ENCODE measurements at places on chromosomes 12 and 14.
A peak's percentile ranks its signal among the peaks of the same experiment; 100 is the strongest.

DNA sequence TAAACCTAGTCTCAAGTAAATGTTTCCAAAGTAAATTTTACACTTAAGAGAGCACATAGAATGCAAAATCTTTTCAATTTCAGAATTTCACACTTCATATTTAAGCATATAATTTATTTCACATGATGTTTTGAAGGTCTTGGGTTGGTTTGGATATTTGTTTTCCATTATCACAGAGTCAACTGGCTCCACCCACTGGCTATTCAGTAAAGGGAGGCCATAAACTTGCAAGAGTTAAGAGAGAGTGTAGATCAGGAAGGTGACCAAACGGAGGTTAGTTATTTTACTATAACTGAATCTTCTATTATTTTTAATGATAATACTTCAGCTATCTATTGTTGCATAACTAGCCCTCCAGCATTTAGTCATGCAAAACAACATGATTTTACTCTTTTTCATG is 6.2 kb upstream of the CPNE8 start:
- no peak overlapping the region for H3K4me3 ChIP-seq
- no peak for DNase-seq
- no peaks in the 10 kb centered on the region for H3K36me3 ChIP-seq
- no peaks in the 10 kb centered on the region for H3K27me3 ChIP-seq

- DNase-seq = no peak
- peaks cover 13% of the 10 kb centered on the region for H3K4me1 ChIP-seq
- H3K27ac ChIP-seq = no peak overlapping the region
These were observed 641 bp downstream of the LRRC43 start for GRCh38 chr12:122183588-122183940.

DNA sequence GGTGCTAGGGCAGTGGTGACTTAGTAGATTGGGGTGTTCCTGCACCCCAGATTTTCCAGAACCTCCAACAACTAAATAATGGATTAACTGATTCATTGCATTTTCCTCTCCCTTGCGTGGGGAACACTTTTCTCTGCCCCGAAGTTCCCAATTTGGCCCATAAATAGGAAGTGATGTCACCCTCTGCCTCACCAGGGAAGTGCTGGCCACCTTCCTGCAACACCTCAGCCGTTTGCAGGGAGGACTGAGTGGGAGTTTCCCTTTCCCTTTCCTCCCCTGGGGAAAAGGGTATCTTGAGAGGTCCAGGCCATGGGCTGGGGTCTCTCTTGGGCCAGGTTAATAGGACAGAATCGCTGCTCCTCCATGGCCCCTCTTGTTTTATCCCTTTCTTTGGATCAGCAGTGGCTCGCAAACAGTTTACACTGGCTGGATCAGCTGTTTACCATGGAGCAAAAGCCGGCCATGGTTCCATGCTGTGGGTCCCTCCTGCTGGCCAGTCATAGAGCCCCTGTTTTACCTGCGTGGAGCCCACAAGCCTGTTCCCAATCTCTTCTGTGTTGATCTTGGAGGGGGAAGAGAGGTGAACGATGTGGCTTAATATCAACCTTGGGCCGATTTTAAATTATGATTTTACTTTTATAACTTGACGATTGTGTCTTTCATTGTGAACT is 91.6 kb upstream of the VRK1 start:
- H3K27ac ChIP-seq = no peak overlapping the region
- peaks cover 2% of the 10 kb centered on the region for H3K27me3 ChIP-seq
- no peak for DNase-seq
- no peak overlapping the region for H3K4me3 ChIP-seq

DNA sequence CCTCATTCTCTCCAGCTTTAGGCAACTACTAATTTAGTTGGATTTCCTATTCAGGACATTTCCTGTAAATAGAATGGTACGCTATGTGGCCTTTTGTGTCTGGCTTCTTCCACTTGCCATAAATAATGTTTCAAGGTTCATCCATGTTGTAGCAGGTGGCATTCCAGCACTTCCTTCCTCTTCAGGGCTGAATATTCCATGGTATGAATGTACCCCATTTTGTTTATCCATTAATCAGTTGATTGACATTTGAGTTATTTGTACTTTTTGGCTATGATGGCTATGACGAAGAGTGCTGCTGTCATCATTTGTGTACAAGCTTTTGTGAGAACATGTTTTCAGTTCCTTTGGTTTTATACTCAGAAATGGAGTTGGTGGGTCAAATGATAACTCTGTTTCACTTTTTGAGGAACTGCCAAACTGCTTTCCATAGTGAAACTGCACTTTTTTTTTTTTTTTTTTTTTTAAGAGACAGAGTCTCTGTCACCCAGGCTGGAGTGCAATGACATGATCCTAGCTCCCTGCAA is 6.5 kb upstream of the CDK2AP1 start:
- H3K27ac ChIP-seq = no peak overlapping the region
- peaks cover 2% of the 10 kb centered on the region for H3K27me3 ChIP-seq
- no peaks in the 10 kb centered on the region for H3K36me3 ChIP-seq
- H3K4me1 ChIP-seq = no peaks in the 10 kb centered on the region

DNA sequence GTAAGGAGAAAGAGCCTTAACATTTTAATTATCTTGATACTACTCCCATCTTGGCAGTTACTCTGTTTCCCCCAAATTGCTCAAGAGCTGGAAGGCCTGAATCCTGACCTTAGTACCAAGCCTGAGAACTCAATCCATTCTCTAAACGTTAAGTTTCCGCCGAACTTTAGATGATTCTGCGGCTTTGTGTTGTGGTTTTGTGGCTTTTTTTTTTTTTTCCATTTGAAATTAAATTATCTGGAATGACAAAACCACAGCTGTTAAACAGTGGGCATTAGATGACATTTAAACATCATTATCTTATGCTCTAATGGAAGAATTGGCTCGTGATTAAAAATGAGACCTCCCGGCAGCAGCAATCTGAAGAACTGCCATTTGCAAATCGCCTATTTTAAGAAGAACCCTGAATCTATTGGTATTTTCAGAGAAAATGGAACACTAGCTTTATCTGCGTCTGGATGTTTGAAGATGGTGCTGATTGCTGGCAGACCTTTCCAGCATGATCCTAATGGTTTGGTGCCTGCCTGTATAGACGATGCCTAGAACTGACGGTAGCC is 38.4 kb downstream of the TMEM132C start:
- H3K27me3 ChIP-seq = no peaks in the 10 kb centered on the region
- no peaks in the 10 kb centered on the region for H3K4me1 ChIP-seq
- H3K4me3 ChIP-seq = no peak overlapping the region
- DNase-seq = no peak
- H3K36me3 ChIP-seq = no peaks in the 10 kb centered on the region

DNA sequence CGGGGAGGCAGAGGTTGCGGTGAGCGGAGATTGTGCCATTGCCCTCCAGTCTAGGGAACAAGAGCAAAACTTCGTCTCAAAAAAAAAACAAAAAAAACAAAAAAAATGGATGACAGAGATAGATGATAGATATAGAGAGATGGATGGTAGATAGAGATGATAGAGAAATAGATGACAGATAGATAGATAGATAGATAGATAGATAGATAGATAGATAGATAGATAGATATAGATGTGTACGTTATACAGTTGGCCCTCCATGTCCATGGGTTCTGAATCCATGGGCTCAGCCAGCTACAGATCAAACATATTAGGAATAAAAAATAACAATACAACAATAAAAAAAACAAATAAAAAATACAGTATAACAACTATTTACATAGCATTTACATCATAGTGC is 12.8 kb upstream of the SLC25A3 start:
- DNase-seq = no peak
- peaks cover 15% of the 10 kb centered on the region for H3K4me1 ChIP-seq
- no peak overlapping the region for H3K27ac ChIP-seq
- no peak overlapping the region for H3K4me3 ChIP-seq

DNA sequence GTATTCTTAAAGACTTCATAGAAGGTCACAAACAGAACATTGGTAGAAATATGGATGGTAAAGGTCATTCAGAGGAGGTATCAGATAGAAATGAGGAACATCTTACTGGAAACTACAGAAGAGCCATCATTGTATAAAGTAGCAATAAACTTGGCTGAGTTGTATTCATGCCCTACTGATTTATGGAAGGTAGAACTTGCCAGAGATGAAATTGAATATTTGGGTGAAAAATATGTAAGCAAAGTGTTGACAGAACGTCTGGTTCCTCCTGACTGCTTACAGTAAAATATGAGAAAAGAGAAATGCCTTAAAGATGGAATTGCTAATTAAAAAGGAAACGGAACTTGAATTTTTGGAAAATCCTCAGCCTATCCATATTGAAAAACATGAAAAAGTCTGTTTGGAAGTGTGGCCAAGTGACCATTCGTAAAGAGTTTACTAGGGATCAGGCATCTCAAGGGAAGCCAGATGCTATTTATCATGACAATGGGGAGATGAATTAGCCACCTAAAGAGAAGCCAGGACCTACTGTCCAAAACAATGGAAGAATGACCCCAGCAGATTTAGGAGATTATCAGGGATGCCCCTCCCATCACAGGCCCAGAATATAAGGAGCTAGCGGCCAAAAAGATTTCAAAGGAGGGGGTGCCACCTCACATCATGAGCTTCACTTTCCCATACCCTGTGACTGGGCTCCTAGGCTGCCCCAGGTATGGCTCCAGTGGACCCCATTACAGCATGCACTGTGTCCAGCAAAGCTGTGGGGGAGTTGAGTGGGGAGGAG is 189.3 kb downstream of the ITPR2 start:
- no peak for DNase-seq
- H3K4me1 ChIP-seq = peaks cover 37% of the 10 kb centered on the region
- no peak overlapping the region for H3K27ac ChIP-seq
- peaks cover 16% of the 10 kb centered on the region for H3K36me3 ChIP-seq

DNA sequence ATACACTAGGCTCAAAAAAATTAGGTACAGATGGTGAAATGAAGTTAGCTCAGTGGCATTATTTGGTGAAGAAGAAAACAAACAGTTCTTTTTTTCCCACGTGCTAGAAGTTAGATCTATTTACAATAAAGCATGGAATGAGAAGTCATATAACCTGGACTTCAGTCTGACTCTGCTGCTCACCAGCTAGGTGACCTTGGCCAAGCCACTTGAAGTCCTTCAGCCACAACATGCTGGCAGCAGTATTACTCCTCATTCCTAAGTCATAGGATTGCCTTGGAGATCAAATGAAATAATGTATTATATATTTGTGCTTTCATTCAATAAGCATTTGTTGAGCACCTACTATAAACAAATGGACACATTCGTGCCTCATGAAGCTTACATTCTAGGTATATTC is 45.2 kb downstream of the PTHLH start:
- no peak for DNase-seq
- no peaks in the 10 kb centered on the region for H3K4me1 ChIP-seq
- no peak overlapping the region for H3K4me3 ChIP-seq
- H3K36me3 ChIP-seq = no peaks in the 10 kb centered on the region
- no peaks in the 10 kb centered on the region for H3K27me3 ChIP-seq
- no peak overlapping the region for H3K27ac ChIP-seq

DNA sequence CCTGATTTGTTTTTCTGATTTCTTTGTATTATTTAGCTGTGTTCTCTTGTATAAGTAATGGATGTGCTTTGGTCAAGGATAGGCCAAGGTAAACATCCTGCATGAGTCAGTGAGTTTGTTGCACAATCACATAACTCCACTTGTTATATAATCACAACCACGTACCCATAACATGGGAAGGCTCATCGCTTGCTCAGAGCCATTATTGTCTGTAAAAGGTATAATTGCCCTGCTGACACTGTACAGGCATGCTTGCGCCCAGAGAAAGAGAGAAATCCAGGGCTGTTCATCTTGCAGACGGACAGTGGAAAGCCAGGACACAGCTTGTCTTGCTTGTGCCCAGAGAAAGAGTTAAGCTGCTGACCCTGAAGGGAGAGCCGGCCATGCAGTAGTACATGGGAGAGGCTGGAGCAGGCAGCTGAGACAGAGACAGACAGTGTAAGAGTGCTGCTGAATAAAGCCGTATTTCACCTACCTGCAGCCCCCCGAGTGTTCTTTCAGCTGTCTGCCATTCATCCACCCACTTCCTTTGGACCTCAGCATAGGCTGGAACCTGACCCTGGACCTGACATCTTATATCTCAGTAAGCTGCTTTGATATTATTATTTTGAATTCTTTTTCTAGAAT is 174.7 kb upstream of the DAAM1 start:
- H3K4me1 ChIP-seq = peaks cover 18% of the 10 kb centered on the region
- H3K4me3 ChIP-seq = no peak overlapping the region
- peak overlapping the region; percentile 24 for H3K27ac ChIP-seq
- peak; percentile 51 for DNase-seq
- H3K27me3 ChIP-seq = no peaks in the 10 kb centered on the region

DNA sequence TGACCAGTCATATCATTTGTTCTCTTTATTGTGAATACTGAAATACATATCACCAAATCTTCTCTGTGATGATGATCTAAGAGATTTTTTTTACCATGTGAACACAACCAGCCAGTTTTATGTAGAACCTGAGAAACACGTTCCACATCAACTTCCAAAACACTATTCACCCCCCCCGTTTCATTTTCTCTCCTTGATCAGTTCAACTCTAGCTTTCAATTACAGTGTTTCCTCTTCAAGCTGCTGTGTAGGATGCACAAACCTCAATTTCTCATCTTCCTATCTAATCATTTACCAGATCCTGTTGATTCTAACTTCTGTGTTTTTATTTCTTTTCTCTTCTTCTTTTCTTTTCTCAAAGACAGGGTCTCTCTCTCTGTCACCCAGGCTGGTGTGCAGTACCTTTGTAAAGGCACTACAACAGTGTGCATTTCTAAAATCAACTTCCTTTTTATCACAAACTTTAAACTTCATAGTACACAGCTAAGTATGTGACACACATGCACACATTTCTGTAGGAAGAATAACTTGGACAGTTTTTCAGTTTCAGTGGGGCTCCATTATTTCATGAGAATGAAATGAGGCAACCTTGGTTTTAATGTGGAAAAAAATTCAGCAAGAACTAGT is 149.9 kb upstream of the FBXO33 start:
- H3K4me1 ChIP-seq = no peaks in the 10 kb centered on the region
- peaks cover 2% of the 10 kb centered on the region for H3K27me3 ChIP-seq

- peaks cover 1% of the 10 kb centered on the region for H3K36me3 ChIP-seq
- DNase-seq = no peak
- H3K27me3 ChIP-seq = no peaks in the 10 kb centered on the region
- H3K27ac ChIP-seq = peak overlapping the region; percentile 84
- peaks cover 37% of the 10 kb centered on the region for H3K4me1 ChIP-seq
These were observed 109.8 kb upstream of the DNM1L start for GRCh38 chr12:32569259-32569658.

- H3K27ac ChIP-seq = peak overlapping the region; percentile 48
- H3K4me1 ChIP-seq = peaks cover 11% of the 10 kb centered on the region
- H3K27me3 ChIP-seq = no peaks in the 10 kb centered on the region
These were observed 239.3 kb downstream of the TRHDE start for GRCh38 chr12:72511498-72511897.

Measured in HFFc6 (cell line).